ENCODE measurements at places on chromosomes 1 and 21.

- no peak for DNase-seq
Observed at GRCh38 chr1:186022184-186022583, 288.0 kb downstream of the HMCN1 start.

DNA sequence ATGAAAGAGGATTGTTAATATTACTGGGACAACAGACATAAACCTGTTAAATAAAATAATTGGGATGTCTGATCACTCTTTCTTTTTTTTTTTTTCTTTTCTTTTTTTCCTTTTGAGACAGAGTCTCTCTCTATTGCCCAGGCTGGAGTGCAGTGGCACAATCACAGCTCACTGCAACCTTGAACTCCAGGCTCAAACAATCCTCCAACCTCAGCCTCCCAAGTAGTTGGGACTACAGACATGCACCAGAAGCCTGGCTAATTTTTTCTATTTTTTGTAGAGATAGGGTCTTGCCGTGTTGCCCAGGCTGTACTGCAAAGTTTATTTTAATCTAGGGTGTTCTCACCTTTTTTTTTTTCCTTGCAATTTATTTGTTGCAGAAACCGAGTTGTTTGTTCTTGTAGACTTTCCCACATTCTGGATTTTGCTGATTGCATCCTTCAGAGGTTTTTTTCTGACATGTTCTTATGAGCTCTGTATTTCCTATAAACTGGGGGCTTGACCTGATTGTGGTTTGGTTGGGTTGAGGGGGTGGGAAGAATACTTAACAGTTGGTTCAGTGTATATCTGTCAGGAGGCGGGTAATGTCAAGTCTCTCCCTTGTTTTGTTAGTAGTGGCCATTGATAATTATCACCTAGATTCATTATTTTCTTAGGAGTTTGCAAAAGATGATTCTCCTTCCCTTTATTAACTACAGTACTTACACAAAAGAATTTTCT, 125.2 kb downstream of the MAST2 start:
- no peak for DNase-seq

GRCh38 chr1:166153525-166154314, 13.1 kb downstream of the FAM78B start:
- DNase-seq = no peak

- no peak for DNase-seq
Observed at GRCh38 chr1:170176772-170177171, 31.0 kb downstream of the NTMT2 start.

DNA sequence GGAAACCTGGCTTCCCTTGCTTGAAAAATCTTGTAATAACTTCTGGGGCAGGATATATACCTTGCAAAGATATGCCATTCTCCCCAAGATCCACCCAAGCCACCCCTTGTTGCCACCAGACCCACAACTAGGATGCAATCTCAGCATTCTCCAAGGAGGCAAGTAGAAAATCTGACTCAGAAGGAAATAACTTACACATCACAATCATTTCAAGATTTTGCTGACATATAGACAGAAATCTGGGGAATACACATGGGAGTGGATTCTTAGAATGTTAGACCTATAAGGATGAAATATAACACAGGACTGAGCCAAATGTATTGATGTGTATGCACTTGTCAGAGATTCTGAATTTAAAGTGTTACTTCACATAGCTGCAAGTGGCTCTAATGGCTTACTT, 14.8 kb upstream of the ZDHHC18 start:
- DNase-seq = no peak

GRCh38 chr1:91844862-91845528, 41.0 kb downstream of the TGFBR3 start:
- DNase-seq = no peak

GRCh38 chr1:36651176-36651910, 168.6 kb upstream of the CSF3R start:
- DNase-seq = no peak

GRCh38 chr1:24486331-24487065, 16.1 kb upstream of the RCAN3 start:
- no peak for DNase-seq

GRCh38 chr1:14142397-14143100, 442.6 kb downstream of the PRDM2 start:
- DNase-seq = no peak

- DNase-seq = no peak
Observed at GRCh38 chr1:8629241-8630091, 188.0 kb downstream of the RERE start.

- DNase-seq = peak; percentile 89
Observed at GRCh38 chr1:54353959-54354358, 52.2 kb downstream of the SSBP3 start.

- DNase-seq = no peak
Observed at GRCh38 chr1:25891606-25892005, 14.6 kb downstream of the STMN1 start.

DNA sequence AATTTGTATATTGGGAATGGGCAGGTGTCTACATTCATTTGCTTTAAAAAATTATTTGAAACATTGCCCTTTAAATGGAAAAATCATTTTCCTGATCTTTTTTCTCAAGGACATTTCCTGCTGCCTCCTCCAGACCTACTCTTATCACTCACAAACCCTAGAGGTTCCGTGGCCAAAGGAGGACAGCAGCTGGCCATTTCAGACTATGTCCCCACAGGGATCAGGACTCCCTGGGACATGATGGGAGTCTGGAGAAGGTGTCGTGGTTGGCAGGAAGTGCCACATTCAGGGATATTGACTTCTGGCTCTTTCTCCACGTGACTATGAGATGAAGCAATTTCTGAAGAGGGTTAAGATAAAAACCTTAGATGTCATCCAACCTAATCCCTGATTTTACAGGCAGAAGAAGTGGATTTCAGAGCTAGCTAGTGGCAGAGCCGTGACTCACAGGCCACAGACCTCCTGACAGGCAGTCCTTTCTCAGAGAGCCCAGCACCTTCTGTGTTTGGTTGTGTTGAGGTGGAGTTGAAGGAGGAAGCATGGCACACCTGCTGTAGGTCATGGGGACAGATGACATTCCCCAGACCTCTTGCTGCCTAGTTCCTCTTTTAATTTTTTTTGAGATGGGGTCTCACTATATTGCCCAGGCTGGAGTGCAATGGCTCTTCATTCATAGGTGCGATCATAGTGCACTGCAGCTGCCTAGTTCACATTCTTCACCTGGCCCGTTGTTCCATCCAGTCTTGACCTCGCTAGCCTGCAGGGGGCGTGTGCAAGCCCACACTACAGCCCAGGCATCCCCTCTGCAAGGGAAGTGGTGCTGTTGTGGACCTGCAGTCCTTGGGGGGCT, 25.5 kb upstream of the IL10 start:
- peak; percentile 77 for DNase-seq

GRCh38 chr1:96990136-96990535, 268.6 kb downstream of the PTBP2 start:
- DNase-seq = no peak
